ENCODE measurements at places on chromosomes 6 and 20.

GRCh38 chr6:1313384-1313766 is 1.5 kb downstream of the FOXQ1 start:
- no peak for DNase-seq

DNA sequence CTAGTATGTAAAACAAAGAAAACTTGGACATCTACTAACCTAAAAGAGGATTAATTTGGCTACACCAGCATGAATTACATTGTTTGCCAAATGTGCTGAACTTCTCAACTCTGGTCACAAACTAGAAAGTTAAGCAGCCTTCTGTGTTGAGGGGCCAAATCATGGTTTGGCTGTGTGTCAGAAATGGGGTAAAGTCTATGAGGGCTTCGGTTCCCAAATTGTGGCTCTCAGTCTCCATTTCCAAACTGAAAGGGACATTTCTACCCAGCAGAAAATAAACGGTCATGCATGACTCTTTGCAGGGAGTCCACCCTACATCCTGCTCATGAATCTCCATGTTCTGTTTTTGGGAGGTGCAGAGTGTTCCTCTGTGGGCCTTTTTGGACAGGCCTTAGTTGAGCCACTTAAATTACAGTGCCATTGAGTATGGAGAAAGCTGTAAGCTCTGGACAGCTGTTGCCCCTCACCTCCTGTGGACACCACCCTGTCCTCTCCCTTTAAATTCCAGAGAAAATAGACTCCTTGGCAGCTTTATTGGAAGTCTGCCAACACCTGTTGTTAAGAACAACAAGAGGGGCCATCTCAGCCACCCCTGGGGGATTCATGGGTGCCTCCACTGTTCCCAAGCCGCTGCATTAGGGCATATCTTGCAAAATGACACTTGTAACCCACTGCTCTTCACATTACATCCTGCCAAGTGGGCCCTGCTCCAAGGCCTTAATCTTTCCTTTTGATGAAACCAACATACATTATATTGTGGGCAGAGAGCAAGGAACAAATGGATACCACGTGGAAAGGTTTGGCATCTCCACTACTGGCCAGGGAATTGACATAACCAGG is 27.5 kb upstream of the SNRPC start:
- no peak for DNase-seq

DNA sequence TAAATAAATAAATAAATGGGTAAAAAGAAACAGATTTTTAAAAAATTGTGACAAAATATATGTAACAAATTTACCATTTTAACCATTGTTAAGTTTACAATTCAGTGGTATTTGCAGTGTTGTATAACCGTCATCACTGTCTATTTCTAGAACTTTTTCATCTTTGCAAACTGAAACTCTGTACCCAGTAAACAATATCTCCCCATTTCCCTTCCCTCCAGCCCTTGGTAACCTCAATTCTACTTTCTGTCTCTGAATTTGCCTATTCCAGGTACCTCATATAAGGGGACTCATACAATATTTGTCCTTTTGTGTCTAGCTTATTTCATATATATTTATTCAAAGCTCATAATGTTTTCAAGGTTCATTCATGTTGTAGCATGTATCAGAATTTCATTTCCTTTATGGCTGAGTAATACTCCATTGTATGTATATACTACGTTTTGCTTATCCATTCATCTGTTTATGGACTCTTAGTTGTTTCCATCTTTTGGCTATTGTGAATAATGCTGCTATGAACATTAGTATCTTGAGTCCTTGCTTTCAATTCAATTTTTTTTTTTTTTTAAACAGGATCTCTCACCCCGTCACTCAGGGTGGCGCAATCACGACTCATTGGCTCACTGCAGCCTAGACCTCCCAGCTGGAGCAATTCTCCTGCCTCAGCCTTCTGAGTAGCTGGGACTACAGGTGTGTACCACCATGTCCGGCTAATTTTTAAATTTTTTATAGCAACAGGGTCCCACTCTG is 8.9 kb downstream of the MANBAL start:
- no peak for DNase-seq

GRCh38 chr6:41072836-41073202 is at the start of gene NFYA:
NFYA (plus strand) TSS chr6:41072974; CDS start chr6:41079090, 6,116 bp downstream.
- DNase-seq, result no peak

Measured in immature natural killer cell (primary cell).